ENCODE measurements at places on chromosomes 1 and 21.

DNA sequence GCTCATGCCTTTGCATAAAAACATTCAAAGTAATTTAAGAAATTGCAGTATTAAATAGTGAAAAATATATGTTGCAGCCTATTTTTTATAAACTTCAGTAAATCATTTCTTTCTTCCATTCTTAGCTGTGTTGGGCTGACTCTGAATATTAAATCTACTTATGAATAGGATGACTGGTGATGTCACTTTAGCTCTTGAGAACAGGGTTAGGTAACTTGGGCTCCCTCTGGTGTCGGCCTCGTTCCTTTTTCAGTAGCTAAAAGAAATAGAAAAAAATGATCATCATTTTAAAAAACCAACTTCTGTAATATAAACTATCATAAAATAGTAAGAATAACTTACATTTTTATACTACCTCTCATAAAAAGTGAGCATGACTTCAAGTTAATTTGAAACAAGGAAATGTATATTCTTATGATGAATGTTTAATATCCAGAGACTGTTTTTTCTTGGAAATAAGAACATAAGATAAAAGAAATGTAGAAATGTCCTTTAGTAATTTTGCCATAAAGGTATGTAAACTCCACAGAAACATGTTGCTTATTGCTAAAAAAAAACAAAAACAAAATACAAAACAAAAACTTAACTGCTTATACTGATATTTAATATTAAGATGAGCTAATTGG, 26.8 kb upstream of the NCAM2 start:
- peak; percentile 1 for DNase-seq

DNA sequence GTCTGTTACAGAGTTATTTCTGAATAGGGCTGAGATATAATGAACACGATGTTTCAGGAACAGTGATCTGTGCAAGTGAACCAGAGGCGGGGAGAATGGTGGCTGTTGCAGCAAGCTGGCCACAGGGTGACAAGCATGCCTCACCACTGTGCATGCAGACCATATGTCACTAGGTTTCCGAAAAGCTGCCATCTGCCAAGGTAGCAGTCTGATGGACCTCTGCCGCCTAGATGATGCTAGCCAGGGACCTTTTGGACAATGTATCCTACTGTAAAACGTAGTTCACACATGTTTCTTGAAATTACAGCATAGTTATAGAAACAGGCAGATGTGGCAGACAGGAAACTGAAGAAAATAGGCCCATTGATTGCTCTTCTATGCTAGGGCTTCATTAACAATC, 204.2 kb upstream of the RRP15 start:
- DNase-seq: no peak

GRCh38 chr1:12296016-12296415, 66.2 kb downstream of the VPS13D start:
- no peak for DNase-seq

DNA sequence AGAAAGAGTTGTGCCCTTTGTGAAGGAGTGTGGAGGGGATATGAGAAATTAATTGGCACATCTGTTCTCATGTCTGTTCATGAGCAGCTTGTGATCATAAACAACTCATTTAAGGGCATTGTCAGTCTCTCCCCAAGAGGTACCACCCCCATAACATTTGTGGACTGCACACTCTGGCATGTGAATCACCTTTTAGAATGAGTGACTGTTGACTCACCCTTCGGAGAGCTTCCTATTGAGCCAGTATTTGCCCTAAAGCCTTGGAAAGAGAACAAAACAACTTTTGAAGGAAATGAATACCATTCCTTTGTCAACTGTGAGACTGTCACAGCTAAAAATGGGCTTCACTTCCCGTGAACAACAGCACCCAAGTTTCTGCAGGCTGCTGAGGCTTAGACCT, 27.5 kb upstream of the MYSM1 start:
- DNase-seq: no peak

DNA sequence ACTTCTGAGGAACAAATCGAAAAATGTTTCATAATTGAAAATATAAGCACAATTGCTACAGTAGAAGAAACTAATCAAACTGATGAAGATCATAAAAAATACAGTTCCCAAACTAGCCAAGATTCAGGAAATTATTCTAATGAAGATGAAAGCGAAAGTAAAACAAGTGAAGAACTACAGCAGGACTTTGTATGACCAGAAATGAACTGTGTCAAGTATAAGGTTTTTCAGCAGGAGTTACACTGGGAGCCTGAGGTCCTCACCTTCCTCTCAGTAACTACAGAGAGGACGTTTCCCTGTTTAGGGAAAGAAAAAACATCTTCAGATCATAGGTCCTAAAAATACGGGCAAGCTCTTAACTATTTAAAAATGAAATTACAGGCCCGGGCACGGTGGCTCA, 30.6 kb downstream of the IFNAR1 start:
- no peak for DNase-seq

DNA sequence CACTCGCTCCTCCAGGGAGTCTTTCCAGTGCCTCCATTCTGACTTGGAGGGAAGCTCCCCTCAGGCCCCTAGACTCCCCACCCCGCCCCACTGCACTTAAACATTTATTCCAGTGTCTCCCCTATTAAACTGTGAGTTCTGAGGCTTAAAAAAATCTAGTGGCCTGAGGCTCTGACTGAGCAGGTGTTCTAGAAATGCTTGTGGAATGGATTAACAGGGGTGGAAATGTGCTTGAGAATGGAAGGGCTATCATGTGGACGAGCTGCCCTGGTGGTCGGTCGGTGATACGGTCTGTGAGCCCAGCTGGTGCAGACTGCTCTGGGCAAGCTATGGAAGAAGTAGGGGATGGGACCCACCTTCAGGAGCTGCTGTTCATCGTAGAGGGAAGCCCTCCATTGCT, 130.2 kb downstream of the PEX14 start:
- DNase-seq: no peak

DNA sequence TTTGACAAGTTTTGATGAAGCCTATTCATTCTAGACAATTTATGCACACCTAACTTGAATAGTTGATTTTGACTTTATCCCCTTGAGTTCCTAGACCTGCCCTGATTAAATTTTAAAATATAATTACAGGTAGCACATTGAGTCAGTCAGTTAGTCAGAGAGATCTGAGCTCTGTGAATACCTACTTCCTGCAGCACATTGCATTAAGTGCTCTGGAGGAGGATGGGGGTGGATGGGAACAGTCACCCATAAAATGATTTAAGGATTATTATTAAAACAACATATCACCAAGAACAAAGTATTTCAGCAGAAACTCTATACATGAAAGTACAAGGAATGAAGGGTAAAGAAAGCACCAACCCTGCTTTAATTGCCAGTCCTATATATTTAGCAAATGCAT, 11.8 kb upstream of the RPF1 start:
- no peak for DNase-seq

DNA sequence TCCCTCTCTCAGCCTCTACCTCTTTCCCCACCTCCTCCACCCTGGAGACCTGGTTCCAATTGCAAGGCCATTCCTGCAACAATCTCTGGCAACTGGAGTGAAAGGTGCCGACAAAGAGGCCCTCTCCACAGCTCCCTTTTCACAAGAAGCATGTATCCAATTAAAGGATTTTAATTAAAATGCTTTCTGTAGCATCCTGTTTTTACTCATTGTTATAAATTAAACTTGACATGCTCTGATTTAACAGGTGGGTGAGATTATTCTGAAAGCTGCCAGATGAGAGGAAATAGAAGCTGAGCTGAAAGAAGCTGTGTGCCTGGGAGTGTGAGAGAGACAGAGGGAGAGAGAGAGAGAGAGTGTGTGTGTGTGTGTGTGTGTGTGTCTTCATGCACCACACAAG, 160.5 kb downstream of the TBX15 start:
- DNase-seq: no peak

DNA sequence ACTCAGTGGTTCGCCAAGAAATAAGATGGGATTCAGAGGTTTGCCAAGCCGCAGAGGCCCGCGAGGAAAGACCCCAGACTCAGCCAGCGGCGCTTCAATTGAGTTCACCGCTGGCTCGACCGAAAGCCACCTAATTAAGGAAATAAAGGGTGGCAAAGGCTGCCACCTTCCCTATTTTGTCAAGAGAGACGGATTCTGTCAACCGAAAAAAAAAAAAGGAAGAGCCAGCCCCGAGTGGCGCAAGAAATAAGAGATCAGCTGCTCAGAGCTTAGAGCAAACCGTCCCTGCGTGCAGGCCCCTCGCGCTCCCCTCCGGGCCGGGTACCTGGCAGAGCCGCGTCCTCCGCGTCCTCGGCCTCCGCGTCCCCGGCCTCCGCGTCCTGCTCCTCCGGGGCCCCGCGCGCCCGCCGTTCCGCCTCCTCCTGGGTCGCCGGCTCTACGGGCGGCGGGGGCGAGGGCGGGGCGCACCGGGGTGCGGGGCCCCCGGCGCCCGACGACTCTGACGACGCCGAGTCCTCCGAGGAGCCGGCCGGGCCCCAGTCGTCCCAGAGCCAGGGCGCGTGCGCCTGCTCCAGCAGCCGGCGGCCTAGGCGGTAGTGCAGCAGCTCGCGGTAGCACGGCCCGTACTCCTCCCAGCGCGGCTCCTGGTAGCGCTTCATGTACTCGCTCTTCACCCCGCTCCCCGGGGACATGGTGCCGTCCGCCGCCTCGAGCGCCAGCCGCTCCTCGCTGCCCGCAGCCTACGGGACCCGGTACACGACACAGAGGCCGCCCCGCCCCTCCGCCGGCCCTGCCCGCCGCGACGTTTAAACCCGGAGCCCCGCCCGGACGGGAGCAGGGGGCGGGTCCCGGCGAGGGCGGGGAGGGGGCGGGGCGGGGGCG, 832 bp downstream of the CCSAP start:
- DNase-seq: peak; percentile 76

DNA sequence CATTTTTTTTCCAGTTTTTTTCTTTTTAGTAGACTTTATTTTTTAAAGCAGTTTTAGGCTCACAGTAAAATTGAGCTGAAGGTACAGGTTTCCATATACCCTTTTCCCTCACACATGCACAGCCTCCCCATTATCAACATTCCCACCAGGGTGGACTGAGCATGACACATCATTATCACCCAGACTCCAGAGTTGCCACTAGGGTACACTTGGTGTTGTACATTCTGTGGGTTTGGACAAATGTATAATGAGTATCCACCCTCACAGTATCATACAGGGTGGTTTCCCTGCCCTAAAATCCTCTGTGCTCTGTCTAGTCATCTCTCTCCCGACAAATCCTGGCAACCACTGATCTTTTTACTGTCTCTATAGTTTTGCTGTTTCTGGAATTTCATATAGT, 3.0 kb upstream of the AIM2 start:
- no peak for DNase-seq

- DNase-seq: no peak
These were observed 3.6 kb downstream of the FAM89A start for GRCh38 chr1:231036416-231036815.

DNA sequence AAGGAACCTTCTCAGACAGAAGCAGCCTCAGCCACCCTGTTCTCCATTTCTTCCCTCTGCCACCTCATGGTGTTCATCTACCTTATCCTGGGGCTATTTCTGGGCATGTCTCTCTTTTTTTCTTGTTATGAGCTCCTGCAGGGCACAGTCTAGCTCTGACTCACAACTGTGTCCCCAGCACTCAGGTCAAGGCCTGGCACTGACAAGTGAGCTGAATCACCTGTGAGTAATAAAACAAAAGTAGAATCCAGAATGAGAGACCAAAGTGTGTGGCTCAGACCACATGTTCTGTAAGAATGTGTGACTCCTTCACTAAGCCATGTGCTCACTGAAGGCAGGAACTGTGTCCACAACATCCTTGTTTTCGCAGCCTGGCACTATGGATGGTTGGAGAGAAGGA, 23.2 kb downstream of the C1orf94 start:
- DNase-seq: no peak

GRCh38 chr1:164694505-164694904, 135.5 kb downstream of the PBX1 start:
- DNase-seq: no peak

DNA sequence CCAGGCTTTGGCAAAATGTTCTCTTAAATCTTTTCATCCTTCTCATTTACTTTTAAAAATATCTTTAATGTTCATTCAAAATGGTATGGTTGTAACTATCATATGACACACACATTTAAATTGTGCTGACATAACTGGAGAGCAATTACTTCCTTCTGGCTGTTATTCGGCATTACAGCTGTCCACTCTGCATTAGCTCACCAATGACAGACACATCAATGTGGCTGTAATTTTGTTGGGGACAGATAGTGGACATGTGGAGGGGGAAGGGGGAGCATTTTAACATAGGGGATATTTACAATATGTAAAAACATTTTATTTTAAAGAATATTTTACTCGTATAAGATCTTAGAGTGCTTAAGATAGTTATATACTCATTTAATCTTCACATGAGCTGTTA, 319.8 kb downstream of the HMCN1 start:
- no peak for DNase-seq

GRCh38 chr1:200619894-200620272, 668 bp downstream of the KIF14 start:
- no peak for DNase-seq

- no peak for DNase-seq
These were observed 199.8 kb downstream of the ASTN1 start for GRCh38 chr1:176964687-176965086.

- no peak for DNase-seq
These were observed 2.2 kb downstream of the ZNF436 start for GRCh38 chr1:23367451-23367790.

DNA sequence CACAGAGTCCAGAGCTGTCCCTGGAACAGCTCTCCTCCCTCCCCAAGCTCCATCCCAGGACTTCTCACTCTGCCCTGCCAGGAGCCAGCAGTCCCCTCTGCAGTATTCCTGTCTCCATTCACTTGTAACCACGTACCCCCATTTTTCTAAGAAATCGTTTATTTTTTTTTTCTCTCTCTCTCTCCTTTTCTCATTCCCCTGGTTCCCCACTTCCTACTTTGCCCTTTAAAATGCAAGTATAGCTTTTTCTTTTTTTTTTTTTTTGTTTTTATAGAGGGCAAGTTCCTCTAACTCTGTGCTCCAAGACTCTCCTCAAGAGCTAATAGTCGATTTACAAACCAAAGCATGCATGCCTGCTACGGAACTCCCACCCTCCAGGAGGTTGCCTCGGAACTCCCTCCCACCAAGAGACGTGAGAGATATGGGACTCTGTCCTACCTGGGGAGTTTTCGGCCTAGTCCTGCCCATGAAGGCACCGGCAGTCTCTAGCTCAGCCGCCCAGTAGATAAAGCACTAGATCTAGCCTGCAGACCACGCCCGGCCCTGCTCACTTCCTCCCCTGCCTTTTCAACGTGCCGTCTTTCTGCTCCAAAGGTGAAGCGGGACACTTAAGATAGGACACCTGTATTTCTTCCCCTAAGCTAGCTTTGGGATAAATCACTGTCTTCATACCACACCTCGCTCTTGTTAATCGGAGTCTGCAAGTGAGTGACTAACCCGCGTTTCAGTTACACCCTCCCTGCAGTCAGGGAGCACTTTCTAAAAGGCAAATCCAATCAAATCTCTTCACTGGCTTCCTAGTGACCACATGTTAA, 27.7 kb downstream of the TNFRSF9 start:
- no peak for DNase-seq

GRCh38 chr1:67489643-67490042, 59.4 kb upstream of the SERBP1 start:
- peak; percentile 3 for DNase-seq
